ENCODE measurements at places on chromosomes 12 and 14.

GRCh38 chr12:66154776-66155175 lies 15.0 kb downstream of the TMBIM4 start:
- DNase-seq = no peak

DNA sequence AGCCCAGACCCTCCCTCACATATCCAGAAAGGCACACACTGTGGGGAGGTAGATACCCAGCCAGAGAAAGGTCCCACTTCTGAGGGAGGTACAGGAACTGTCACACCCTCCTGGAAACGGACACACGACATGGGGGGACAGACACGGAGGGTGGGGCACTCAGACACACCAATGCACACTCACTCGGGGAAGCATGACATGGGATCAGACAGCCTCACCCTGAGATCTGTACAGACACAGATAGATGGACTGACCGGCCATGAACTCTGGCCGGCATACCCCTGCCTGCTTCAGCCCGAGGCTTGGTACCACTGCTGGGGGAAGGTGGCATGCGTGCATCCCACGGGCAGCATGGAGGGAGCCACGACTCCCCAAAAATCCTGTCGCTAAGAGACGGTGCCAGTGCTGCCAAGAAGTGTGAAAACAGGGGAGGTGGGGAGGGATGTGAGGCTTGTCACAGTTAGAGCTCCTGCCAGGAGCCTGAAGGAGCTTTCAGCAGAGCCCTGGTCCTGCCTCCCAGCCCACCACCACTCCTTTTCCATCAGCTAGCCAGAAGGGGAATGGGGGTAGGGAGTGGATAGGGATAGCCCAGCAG lies 571 bp downstream of the CPNE6 start:
- DNase-seq = no peak

GRCh38 chr14:99774556-99775307 lies 18.5 kb upstream of the EML1 start:
- no peak for DNase-seq

DNA sequence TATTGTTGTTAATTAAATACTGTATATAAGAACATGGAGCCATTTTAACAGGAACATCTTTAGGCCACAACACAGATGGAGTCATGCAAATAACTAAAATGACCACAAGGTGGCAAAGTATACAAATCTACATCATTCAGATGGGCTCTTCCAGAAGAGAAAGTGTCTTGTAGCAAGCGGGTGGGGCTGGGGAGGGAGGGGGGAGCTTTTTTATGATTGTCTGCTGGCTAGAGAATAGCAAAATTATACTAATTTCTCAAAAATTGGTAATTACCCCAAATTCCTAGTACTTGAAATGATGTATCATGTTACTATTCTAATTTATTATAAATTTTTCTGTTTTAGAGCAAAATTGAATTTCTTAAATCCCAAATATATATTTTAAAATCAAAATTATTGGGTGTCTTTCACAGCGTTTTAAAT lies 378.7 kb downstream of the PRKD1 start:
- no peak for DNase-seq

DNA sequence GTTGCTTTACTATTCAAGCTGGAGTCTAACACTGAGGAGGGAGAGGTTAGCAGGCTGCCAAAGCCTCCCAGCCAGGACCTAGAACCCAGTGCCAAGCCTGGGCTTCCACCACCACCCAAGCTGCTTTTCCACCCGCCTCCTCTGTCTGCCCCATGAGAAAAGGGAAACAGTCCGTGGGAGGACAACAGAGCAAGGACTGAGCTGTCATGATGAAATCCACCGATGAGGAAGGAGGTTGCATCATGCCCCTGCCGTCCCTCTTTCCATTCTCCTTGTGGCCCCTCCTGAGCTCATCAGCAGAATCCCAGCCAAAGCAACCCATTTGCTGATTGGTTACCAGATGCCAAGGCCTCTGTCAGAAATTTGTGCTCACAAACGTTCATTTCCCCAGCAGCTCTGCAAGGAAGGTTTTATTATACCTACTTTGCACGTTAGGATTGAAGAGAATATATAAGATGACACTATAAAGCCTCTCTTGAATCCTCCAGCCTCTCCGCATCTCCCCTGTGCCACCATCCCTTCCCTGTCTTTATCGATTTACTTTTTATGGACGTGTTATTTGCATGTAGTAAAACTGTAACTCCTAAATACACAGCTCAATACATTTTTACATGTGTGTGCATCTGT lies 6.3 kb upstream of the SERPINA1 start:
- DNase-seq = no peak
